Chondrocyte (in vitro differentiated cells): ENCODE measurements at places on chromosomes 1 and 21.

- DNase-seq: no peak
These were observed 5.6 kb downstream of the TMEM234 start for GRCh38 chr1:32216566-32216965.

- no peak for DNase-seq
These were observed 436.5 kb upstream of the DAB1 start for GRCh38 chr1:57860325-57860724.

DNA sequence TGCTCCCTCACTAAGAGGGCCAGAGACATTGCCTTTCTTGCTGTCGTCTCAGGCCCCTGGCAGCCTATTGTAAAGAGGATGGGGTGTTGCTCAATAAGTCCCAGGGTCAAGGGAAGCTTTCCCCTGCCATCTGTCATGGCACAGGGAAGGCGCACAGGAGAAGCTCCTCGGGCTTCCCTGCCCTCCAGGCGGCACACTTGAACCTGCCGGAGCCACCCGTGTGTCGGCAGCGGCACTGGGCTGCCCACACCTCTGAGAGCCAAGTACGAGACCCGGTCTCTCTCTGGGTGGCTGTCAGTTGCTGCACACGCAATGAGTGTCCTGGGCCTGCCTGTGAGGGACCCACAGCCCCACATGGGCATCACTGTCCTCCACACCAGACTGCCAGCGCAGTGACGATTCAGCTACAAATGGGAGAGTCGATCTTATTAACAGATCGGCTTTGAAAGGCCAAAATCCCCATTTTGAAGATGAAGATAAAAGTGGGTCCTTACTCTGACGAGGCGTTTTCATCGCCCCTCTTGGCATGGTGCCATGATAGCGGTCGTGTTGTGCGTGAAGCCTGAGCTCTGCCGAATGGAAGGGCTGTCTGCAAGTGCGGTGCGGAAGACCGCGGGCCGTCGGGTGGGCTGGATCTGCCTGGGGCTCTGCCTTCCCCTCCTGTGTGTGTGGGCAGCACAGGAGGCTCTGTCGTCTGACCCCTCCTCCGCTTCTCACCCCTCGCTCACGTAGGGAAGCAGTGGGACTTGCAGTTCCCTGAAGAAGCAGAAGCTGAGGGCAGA, 29.2 kb upstream of the PDXK start:
- DNase-seq: no peak

- no peak for DNase-seq
These were observed 882 bp upstream of the FCAMR start for GRCh38 chr1:206971029-206971655.

DNA sequence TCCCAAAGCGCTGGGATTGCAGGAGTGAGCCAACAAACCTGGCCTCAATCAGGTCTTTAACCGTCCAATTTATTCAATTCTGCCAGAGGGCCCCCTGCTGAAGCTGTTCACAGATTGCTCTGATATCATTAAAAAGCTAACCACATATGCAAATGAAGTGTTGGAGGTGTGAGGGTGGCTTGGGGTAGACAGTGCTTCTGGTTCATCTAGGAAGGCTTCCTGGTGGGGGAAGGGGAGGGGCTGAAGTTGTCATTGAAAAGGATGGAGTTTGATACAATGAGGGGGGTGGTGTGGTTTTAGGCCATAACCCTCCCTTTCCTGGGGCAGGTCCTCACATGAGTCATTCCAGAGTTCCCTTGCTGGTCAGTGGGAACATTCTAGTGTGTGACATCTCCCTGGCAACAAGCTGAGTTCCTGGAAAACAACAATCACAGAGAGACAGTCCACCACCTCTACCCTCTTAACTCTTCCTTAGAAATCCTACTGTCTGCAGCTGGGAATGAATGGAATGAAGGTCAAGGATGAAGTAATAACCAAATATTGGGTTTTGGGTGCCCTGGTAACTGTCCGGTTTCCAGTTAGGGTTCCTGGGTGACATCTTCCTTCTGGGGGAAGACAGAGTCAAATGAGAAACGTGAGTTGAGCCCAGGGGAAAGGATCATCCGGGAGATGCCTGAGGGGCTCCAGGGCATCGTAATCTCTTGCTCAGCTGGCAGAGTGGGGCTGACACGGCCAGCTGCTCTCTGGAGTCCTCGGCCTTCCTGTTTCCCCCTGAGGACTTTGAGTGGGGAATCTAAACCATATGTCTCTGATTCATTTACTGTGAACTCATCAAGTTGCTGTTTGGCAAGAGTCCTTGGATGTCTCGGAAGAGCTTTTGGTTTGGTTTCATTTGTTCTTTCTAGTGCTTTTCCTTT, 32.2 kb downstream of the BATF3 start:
- DNase-seq: no peak

DNA sequence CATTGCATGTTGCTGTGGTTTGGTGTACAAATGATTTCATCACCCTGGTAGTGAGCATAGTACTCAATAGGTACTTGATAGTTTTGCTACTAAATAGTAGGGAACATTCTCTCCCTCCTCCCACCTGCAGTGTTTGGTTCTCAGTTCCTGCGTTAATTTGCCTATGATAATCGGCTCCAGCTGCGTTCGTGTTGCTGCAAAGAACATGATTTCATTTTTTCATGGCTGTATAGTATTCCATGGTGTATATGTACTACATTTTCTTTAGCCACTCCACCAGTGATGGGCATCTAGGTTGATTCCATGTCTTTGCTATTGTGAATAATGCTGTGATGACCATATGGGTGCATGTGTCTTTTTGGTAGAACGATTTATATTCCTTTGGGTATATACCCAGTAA, 903.4 kb downstream of the TTLL7 start:
- DNase-seq: no peak

GRCh38 chr1:230149751-230150584, 82.9 kb downstream of the GALNT2 start:
- no peak for DNase-seq

GRCh38 chr21:43323244-43324005, 103.5 kb downstream of the SIK1 start:
- no peak for DNase-seq

GRCh38 chr1:42524330-42524729, 61.2 kb downstream of the CCDC30 start:
- DNase-seq: no peak

DNA sequence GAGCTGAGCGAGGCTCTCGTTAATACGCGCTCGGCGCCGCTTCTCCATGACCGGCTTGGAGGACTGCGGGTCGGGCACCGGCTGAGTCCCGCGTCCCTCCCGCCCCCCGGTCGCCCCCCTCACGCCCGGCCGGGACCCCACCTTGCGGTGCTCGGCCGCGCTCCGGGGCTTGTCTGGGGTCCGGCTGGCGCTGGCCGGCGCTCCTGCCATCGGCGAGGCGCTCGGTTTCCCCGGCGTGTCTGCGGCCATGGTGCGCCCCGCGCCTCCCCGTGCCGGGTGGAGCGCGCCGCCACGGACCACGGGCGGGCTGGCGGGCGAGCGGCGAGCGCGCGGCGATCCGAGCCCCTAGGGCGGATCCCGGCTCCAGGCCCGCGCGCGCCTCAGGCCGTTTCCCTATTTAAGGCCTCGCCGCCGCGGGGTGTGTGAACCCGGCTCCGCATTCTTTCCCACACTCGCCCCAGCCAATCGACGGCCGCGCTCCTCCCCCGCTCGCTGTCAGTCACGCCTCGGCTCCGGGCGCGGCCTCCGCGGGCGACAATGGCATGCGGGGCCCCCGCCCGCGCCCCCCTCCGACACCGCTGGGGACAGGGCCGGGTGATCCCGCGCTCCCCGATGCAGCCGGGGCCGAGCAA, at the start of gene HES4:
HES4 (minus strand) TSS at position 373 of the 632 bp plus-strand sequence; CDS start at position 249, 124 bp downstream.
- DNase-seq: peak; percentile 97

- DNase-seq: no peak
These were observed 7.4 kb downstream of the PLEKHN1 start for GRCh38 chr1:973459-974292.

- no peak for DNase-seq
These were observed 134.2 kb downstream of the NEK7 start for GRCh38 chr1:198291036-198291435.

DNA sequence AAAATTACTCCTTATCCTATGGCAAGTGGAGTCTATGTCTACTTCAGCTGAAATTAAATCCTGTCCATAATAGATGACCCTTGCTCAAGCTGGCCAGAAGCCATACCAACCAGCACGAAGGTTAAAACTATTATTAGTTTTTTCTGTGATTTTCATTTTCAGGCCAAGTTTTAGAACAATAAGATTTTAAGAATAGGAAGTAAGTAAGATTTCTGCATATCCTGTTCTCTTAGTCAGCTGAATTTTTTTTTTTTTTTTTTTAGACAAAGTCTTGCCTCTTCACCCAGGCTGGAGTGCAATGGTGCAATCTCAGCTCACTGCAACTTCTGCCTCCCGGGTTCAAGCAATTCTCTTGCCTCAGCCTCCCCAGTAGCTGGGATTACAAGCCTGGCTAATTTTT, 6.1 kb upstream of the RBP7 start:
- no peak for DNase-seq

DNA sequence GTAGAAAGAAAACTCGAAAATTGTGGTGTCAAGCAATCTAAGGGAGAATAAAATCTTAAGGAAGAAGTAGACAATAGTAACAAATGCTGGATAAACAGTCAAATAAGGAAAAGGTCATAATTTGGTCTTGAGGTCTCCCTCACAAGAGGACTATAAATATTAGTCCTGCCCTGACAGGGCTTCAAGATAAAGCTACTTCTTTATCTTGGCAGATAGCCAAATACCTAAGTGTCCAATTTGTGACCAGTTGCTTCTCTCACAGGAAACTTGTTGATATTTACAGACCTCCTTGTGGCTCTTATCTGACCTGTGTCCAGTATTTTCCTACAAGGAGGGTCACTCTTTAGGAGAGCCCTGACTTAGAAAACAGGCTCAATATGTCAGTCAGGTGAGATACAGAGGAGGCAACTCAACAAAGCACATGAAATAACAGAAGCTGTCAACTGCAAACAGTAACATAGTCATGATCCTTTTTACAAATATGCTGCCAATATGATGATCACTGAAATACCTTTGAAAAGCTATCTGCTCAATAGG, 88.8 kb downstream of the TNNI3K start:
- no peak for DNase-seq

DNA sequence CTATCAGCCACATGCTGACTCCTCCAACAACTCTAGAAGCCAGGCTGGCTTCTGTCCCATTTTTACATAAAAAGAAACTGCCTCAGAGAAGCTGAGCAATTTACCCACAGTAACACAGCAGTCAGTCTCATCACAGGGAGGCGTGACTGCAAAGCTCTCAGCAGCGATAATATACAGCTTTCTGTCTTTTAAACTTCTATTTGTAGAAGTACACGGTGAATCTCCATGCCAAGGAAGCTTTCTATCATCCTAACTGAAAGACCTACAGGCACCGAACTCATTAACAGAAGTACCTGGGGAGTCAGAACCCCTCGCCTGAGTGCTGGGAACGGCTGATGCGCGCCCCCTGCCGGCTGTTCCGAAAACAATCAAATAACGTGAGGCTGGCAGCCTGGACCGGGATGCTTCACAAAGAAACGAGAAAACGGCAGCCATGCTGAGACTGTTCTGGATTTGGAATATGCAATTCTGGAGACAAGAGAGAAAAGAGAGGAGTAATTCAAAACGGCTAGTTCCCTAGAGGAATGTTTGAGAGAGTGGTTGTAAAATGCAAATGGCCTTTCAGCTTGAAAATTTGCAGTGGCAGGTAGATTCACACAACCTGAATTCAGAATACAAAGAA, 43.5 kb upstream of the RAB4A start:
- DNase-seq: no peak

- DNase-seq: no peak
These were observed 88.7 kb upstream of the EDN2 start for GRCh38 chr1:41573194-41573593.

DNA sequence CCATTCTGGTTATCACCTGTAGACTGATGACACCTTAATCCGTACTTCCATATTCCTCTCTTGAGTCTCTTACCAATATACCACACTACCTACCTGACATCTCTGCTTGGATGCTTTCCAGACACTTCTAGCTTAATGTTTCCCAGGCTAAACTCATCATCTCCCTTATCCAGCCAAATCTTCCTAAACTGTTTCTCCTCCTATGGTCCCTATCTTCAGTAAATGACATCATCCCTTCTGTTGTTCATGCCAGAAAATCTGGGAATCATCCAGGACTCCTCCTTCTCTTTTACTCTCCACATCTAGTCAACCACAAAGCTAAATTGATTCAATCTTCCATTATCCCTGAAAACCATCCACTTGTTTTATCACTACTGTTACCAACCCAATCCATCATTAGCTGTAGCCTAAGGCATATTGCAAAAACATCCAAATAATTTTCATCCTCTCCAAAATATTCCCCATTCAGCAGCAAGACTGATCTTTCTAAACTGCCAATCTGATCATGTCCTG, 464.1 kb upstream of the BEND5 start:
- DNase-seq: no peak

GRCh38 chr1:1021010-1021919, 1.3 kb downstream of the AGRN start:
- no peak for DNase-seq

DNA sequence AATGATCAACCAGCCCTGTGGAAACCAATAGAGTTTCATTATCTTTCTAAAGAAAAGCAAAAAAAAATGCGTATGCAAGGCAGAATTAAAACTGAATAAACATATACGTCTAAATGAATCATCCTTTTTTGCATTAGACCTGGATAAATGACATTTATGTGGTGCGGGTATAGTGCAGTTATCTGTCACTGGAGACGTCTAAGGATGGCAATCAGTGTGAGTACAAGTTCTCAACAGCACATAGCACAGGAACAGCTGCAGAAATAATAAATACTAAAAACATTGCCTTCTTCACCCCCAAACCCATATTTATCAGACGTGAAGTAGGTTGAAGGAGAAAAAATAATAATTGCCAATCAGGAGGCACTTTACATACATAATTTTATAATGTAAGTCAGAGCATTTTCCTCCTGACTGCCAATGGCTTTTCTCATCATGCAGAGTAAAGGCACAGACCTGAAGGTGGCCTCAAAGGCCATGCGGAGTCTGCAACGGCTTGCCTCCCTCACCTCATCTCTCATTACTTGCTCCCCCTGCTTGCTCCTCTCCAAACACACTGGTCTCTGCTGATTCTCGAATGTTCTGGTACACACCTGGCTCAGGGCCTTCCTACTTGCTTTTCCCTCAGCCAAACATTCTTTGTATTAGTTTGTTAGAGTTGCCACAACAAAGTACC, 574.7 kb upstream of the PLXNA2 start:
- DNase-seq: no peak
